HTR-8/SVneo (cell line): ENCODE measurements at places on chromosomes 7 and 10.

DNA sequence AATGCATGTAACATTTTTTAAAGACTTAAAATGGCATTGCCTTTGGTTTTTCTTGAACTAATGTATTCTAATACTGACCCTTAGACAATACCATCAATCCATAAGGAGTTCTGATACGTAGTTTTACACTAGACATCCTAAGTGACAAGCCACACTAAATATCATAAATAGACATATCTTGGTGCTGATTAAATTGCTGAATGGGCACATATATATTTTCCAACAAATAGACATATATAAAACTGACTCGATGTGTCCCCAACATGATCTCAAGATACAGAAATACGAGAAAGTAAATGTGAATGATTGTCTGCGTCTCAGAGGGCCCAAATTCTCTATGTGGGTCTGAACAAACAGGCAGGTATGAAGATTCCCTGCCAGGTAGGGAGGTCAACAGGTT is 99.8 kb downstream of the NEBL start:
- no peak for DNase-seq

- peak; percentile 42 for DNase-seq
Measured at GRCh38 chr10:73625004-73625883, 16.0 kb downstream of the MYOZ1 start.

DNA sequence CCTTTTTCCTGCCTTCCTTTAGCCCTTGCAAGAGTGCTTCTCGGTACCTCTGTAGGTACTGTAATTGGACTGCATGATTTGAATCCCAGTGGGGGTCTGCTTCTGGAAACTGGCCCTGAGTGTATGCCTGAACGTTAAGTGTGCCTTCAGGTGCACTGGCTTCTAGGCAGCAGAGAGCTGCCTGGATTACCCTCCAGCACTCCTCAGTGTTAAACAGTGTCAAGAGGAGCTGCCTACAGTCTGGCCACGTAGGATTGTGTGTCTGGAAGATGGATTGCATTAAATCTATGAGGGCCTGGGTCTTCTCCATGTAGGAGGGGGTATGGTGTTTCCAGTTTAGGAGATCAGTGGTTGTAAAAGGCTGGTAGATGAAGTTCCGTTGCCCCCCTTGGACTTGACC is 103.7 kb downstream of the TRIM24 start:
- DNase-seq, result no peak

GRCh38 chr10:82887488-82887887 is 1012.5 kb downstream of the NRG3 start:
- no peak for DNase-seq

GRCh38 chr10:1255118-1255517 is 198.9 kb downstream of the WDR37 start:
- no peak for DNase-seq

GRCh38 chr10:8628351-8628750 is 573.9 kb downstream of the GATA3 start:
- DNase-seq, result peak; percentile 44

GRCh38 chr10:123651421-123652047 is 14.6 kb upstream of the GPR26 start:
- no peak for DNase-seq

GRCh38 chr7:70092314-70093204 is 494.3 kb downstream of the AUTS2 start:
- DNase-seq, result peak; percentile 11

- DNase-seq, result no peak
Measured at GRCh38 chr10:88526501-88527105, 56.5 kb downstream of the RNLS start.

GRCh38 chr7:114931656-114932011 is 9.7 kb downstream of the MDFIC start:
- no peak for DNase-seq

DNA sequence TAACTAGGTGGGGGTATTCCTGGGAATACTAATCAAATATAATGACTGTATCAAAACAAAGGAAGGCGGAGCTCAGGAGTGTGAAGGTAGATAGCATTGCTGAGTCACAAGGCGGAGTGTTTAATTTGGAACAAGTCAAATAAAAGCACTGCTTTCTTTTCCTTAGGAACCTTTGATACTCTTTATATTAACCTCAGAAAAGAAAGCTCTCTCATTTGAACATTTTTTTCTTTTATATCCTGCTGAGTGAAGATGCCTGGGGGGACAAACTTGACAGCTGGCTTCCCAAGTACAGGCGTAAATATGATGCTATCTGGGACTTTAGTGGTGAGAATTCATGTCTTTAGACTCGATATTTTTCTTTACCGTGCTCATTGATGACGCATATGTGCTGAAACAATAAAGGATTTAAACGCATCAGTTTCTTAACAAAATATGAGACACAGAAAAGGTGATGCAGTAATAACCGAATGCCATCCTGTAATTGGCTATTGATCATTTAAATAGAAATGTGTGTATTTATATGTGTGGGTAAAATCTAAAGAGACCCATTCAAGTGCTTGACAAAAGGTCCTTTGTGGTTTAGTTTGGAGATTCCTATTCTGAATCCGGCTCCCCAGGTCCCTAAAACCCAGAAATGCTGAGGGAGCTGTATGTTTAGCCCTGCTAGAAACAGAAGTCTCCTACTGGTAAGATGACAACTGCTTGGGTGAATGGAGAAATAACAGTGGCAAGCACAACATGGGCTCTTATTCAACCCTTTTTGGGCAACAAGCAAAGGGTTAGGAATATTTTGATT is 102.7 kb downstream of the PRTFDC1 start:
- no peak for DNase-seq

DNA sequence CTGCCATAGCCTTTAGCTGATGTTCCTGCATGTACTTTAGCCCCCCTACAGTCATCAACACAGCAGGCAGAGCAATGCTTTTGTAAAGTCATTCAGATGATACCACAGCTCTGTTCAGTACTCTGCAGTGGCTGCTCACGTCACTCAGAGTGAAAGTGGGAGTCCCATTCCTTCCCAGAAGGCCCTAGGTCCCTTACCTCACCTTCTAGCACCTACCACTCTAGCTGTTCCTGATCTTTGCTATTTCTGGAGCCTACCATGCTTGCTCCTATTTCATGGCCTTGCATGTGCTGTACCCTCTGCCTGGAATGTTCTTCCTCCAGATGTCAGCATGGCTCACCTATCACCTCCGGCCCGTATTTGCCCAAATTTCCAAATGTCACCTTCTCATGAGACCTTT is 94.4 kb upstream of the PRR15 start:
- no peak for DNase-seq

- no peak for DNase-seq
Measured at GRCh38 chr7:150333659-150334058, 7.8 kb downstream of the RARRES2 start.

GRCh38 chr7:84194484-84195271 is at the start of gene SEMA3A:
TSS of gene SEMA3A (minus strand) at chr7:84194789. CDS start at chr7:84194586, 203 bp downstream.
- DNase-seq, result no peak

DNA sequence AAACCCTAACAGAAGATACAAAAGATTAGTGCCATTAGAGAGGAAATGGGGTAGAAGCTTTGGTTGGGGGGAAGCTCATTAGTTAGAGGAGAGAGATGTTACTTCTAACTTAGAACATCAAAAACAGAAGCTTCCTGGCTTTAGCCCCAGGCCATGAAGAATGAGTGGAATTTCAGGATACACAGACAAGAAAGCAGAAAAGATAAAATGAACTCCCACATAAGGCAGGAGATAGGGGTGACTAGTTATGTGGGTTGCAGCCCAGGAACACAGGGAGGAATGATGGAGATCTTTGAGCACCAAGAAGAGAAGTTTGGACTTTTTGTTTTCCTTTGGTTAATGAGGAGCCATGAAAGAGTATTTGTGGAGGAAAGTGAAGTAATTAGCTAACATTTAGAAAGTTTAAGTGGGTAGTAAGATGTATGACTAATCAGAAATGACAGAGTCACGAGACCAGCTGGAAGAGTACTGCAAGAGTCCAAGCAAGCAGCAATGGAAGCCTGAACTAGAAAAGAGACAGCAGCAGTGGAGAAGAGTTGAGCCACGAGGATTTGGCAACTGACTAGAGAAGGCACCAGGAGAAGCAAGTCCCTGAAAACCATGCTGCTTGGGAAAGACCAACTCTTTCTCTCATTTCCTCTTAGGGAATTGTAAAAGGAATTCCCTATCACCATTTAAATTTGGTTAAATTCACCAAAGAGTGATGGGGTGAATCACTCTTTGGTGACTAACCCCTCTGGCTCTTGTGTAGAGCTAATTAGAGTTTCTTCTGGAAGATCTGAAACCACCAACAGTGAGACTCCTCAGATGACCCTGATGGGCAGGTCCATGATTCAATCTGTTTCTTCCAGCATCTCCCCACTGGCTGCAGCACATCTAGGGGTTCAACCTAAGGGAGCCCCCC is 131.9 kb downstream of the KCNMA1 start:
- DNase-seq, result peak; percentile 57

DNA sequence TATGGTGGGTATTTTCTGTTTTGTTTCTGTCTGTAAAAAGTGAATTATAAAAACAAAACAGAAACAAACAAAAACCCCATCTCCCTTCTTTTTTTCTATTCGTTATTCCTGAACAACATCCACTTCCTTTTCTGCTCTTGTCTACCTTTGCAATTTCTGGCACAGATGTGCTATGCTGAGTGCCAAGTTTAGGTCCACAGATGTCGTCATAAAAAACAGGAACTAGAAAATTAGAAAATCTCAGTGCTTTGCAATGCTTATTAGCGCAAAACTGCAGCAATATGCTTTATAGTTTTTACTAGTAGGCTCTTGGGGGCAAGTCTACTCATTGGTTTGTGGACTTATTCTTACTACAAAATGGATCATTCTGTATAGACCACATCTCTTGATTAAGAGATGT is 94.2 kb upstream of the PRKCQ start:
- DNase-seq, result no peak

GRCh38 chr10:78925800-78926319 is 142.9 kb upstream of the ZMIZ1 start:
- DNase-seq, result peak; percentile 72

DNA sequence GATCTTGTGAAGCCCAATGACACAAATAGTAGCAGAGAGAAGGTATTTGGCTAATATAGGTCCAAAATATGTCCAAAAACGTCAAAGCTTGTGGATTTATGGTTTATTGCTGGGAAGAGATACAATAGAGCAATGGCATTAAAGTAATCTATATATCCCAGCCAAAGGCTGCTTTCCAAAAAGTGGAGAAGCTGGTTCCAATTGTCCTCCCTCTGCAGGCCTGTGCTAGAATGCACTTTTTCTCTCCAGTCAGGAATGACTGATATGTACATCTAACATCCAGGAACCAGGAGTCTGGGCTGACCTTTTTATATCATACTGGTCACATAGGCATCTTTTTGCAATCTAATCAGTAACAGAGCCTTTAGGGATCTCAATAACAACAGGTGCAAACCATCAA is 167.1 kb upstream of the FAM3C start:
- DNase-seq, result no peak

- DNase-seq, result no peak
Measured at GRCh38 chr7:158321056-158321700, 266.4 kb downstream of the PTPRN2 start.

GRCh38 chr10:79434821-79435251 is 10.6 kb downstream of the ZCCHC24 start:
- DNase-seq, result peak; percentile 37

GRCh38 chr10:119454316-119454715 is 88.2 kb downstream of the RGS10 start:
- DNase-seq, result no peak

DNA sequence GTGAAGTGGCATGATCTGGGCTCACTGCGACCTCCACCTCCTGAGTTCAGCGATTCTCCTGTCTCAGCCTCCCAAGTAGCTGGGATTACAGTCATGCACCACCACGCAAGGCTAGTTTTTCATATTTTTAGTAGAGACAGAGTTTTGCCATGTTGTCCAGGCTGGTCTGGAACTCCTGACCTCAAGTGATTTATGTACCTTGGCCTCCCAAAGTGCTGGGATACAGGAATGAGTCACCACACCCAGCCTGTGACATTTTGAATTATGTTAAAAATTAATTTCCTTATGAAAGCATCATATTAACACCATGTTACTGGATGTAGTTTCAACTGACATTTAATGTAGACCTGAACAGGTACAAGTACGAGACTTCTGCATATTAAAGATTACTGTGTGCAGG is 24.3 kb downstream of the ABCB4 start:
- no peak for DNase-seq

- DNase-seq, result no peak
Measured at GRCh38 chr10:79383974-79384606, 36.8 kb downstream of the PPIF start.

DNA sequence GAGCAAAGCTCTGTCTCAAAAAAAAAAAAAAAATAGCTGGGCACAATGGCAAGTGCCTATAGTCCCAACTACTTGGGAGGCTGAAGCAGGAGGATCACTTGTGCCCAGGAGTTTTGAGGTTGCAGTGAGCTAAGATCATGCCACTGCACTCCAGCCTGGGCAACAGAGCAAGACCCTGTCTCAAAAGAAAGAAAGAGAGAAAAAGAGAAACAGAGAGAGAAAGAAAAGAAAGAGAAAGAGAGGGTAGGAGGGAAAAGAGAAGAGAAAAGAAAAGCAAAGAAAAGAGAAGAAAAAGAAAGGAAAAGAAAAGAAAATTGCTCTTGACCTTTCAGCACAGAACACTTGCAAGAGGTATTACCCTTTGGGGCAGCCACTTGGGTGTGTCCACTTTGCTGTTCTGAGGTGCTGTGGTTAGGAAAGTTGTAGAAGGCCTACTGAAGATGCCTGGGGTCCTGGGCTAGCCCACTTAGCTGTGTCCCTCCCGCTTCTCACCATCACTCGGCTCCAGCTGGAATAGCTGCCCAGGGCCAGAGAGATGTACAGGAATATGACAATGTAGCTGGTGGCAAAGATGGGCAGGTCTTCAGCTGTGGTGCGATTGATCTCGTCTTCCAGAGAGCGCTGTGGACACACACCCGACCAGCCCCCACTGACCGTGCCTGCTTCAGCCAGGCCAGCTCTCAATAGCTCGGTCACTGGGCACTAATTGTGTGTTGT is 5.6 kb downstream of the NPC1L1 start:
- no peak for DNase-seq

GRCh38 chr7:81533426-81533825 is 236.4 kb downstream of the HGF start:
- no peak for DNase-seq
